Cardiac muscle cell (in vitro differentiated cells and primary cell): ENCODE measurements at places on chromosomes 1 and 21. TPM values are rescaled to one million over a fixed set of nuclear protein-coding genes. Genes with fewer than 3 reads are reported as not detected.

TMEM200B gene
- 17.6 and 37.6 TPM in 2 replicates for total RNA-seq

DNA sequence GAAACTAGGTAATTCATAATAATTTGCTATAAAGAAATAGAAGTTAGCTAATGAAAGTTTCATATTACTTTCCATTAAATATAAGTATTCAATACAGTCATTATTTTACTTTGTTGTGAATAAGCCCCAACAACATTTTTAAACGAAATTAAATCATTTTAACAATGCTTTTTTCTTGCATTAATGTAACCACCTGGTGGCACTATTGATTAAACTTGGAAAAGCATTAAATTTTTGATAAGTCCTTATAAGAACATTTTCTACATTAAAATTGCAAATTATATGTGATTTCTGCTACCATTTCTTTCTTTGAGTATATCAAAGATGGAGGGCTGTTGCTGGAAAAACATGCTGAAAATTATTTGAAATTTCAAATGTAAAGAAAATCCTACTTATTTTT, 918.8 kb upstream of the TMPRSS15 start:
- no peak overlapping the region for H3K4me3 ChIP-seq
- no peaks in the 10 kb centered on the region for H3K27me3 ChIP-seq
- H3K27ac ChIP-seq: no peak overlapping the region
- DNase-seq: no peak
- no peaks in the 10 kb centered on the region for H3K4me1 ChIP-seq

DNA sequence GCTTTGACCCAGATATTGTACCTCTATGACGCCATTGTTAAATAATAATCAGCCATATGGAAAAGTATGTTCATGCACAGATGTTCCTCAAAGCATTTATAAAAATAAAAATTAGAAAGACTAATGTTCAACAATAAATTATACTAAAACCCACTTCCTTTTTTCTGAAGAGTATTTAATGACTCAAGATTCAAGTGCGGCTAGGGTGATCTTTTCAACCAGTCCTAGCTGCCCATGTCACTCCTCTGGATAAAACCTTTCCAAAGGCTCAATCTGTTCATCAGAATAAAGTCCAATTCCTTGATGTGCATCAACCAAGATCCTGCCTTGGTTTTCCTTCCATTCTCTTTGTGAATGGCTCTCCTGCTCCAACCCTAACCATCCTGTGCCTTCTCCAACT, 292.0 kb downstream of the VAV3 start:
- no peaks in the 10 kb centered on the region for H3K36me3 ChIP-seq
- no peak overlapping the region for H3K4me3 ChIP-seq
- no peaks in the 10 kb centered on the region for H3K27me3 ChIP-seq
- H3K27ac ChIP-seq: no peak overlapping the region

GRCh38 chr1:43660355-43660754, 10.4 kb downstream of the KDM4A start:
- H3K36me3 ChIP-seq: peaks cover 68% of the 10 kb centered on the region
- no peak for DNase-seq
- no peaks in the 10 kb centered on the region for H3K4me1 ChIP-seq
- H3K27ac ChIP-seq: no peak overlapping the region

GRCh38 chr1:30822006-30822405, 64.4 kb upstream of the LAPTM5 start:
- no peak for DNase-seq
- H3K27me3 ChIP-seq: peaks cover 21% of the 10 kb centered on the region
- H3K27ac ChIP-seq: no peak overlapping the region
- H3K36me3 ChIP-seq: no peaks in the 10 kb centered on the region
- peaks cover under 1% of the 10 kb centered on the region for H3K4me1 ChIP-seq

TIE1 gene
- total RNA-seq: 2.2 and 5.0 TPM in 2 replicates

KRTAP19-3 gene
- total RNA-seq: not detected in 2 replicates

ATP1A4 gene
- 0.57 TPM in 1 of 2 replicates, not detected in the other for total RNA-seq

TMEM125 gene
- 2.0 and 2.3 TPM in 2 replicates for total RNA-seq

GRCh38 chr1:58047265-58047858, 499.2 kb downstream of the OMA1 start:
- H3K4me3 ChIP-seq: no peak overlapping the region
- no peaks in the 10 kb centered on the region for H3K4me1 ChIP-seq
- DNase-seq: peak; percentile 19
- H3K27ac ChIP-seq: no peak overlapping the region
- H3K27me3 ChIP-seq: no peaks in the 10 kb centered on the region
- no peaks in the 10 kb centered on the region for H3K36me3 ChIP-seq

- no peaks in the 10 kb centered on the region for H3K36me3 ChIP-seq
- H3K27me3 ChIP-seq: no peaks in the 10 kb centered on the region
- H3K4me1 ChIP-seq: peaks cover 27% of the 10 kb centered on the region
- peak; percentile 6 for DNase-seq
These were observed 2.9 kb downstream of the FLVCR1 start for GRCh38 chr1:212860713-212861581.

- no peak for DNase-seq
- H3K4me1 ChIP-seq: peaks cover 15% of the 10 kb centered on the region
- no peaks in the 10 kb centered on the region for H3K27me3 ChIP-seq
- H3K36me3 ChIP-seq: no peaks in the 10 kb centered on the region
- no peak overlapping the region for H3K27ac ChIP-seq
These were observed 138.0 kb downstream of the HS2ST1 start for GRCh38 chr1:87052400-87052799.

CSDE1 gene
- 512 and 569 TPM in 2 replicates for total RNA-seq

- H3K27ac ChIP-seq: no peak overlapping the region
- no peak overlapping the region for H3K4me3 ChIP-seq
- peaks cover 7% of the 10 kb centered on the region for H3K4me1 ChIP-seq
- DNase-seq: no peak
These were observed 28.0 kb downstream of the IARS2 start for GRCh38 chr1:220121791-220122530.

DNA sequence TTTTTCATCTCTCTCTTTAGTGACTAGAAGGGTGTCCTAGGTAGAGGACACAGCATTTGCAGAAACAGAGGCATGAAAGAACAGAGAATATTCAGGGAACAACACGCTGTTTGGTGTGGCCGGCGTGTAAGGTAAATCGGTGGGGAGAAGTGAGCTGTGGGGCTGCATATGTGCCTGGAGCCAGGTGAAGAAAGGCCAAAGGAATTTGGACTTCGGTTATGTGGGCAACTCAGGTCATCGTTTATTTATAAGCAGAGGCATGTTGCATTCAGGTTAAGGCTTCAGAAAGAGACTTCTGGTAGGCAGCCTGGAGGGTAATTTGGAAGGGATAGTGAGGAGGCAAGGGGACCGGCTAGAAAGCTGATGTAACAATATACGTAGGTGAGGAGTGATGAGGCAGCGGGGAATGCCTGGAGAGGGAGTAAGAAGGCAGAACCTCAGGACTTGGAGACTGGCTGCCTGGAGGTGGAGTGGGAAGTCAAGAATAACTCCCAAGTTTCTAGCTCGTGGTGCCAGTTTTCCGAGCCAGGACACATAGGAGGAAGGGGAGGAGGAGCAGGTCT, 64.1 kb upstream of the ACOT11 start:
- H3K4me3 ChIP-seq: no peak overlapping the region
- peaks cover 27% of the 10 kb centered on the region for H3K4me1 ChIP-seq
- no peaks in the 10 kb centered on the region for H3K27me3 ChIP-seq
- H3K27ac ChIP-seq: no peak overlapping the region
- H3K36me3 ChIP-seq: no peaks in the 10 kb centered on the region
- no peak for DNase-seq

DNA sequence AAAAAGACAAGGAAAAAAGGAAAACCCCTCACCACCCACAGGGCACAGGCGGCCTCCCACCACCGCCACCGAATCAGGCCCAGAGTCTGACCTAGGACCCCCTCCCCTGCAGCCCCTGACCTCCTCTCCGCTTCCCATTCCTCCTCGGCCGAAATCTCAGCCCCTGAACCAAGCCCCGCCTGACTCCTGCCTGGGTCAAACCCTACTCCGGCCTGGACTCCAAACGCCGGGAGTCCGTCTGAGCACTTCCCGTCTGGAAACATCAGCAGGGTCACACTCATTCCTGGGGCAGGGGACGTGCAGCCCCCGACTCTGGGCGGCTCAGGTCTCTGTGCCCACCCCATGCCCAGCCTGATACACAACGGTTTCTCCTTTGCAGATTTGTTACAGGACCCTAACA, 26.4 kb upstream of the SUMO3 start:
- H3K27ac ChIP-seq: no peak overlapping the region
- no peak for DNase-seq
- no peak overlapping the region for H3K4me3 ChIP-seq
- no peaks in the 10 kb centered on the region for H3K27me3 ChIP-seq
- H3K4me1 ChIP-seq: no peaks in the 10 kb centered on the region

GRCh38 chr1:151458802-151459330, 428 bp downstream of the POGZ start:
- H3K27ac ChIP-seq: peak overlapping the region; percentile 99
- DNase-seq: peak; percentile 84
- H3K36me3 ChIP-seq: no peaks in the 10 kb centered on the region
- H3K4me3 ChIP-seq: peak overlapping the region; percentile 89
- peaks cover 22% of the 10 kb centered on the region for H3K27me3 ChIP-seq

MYBPH gene
- 0.53 and 1.4 TPM in 2 replicates for total RNA-seq

CELF3 gene
- 0.14 and 0.42 TPM in 2 replicates for total RNA-seq

GRCh38 chr1:115949156-115949555, 27.2 kb upstream of the SLC22A15 start:
- no peaks in the 10 kb centered on the region for H3K36me3 ChIP-seq
- H3K4me3 ChIP-seq: no peak overlapping the region
- DNase-seq: no peak
- H3K4me1 ChIP-seq: no peaks in the 10 kb centered on the region
- H3K27ac ChIP-seq: no peak overlapping the region
